ENCODE measurements at places on chromosomes 11 and 22. TPM values are rescaled to one million over a fixed set of nuclear protein-coding genes. Genes with fewer than 3 reads are reported as not detected.

Gene CHORDC1
- 102 TPM for total RNA-seq

- peak; percentile 46 for DNase-seq
Measured at GRCh38 chr11:60734279-60734678, 9.8 kb downstream of the MS4A18 start.

- no peak for DNase-seq
Measured at GRCh38 chr22:46612904-46613605, 7.1 kb upstream of the GRAMD4 start.

DNA sequence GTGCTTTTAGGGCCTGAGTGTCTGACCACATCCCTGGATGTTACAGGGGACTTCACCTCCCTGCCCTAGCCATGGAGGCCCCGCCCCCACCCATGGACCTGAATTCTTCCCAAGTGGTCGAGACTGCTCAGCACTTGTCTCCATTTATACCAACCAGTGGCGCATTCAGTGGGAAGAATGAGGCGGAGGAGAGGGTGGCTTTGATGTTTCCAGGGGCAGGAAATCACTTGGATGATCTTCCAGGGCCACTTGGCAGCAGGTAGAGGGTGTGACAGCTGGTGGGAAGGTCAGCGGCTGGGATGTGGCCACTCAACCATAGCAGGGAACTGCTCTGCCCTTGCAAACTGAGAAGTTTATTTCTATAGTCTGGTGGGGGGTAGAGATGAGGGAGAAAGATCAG is 155.1 kb upstream of the BLID start:
- no peak for DNase-seq

DNA sequence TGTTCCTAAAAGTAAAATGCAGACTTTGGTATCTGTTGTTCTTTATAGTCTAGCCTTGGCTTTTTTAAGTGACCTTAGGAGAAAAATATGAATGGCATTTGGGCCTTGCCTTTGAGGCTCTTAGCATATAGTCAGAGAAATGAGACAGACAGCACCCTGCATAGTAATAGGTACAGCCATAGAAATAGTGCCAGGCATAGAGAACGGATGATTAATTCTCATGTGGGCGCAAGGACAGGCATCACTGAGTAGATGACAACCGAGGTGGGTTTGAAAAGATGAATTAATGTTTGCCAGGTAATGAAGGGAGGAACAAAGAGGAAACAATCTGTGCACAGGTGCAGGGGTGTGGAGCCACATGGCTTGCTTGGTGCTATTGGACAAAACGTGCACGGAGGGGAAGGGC is 90.5 kb downstream of the BMAL1 start:
- no peak for DNase-seq

Gene AGBL2
- not detected for total RNA-seq

GRCh38 chr22:49930596-49931412 is 12.4 kb downstream of the CRELD2 start:
- peak; percentile 92 for DNase-seq

GRCh38 chr11:1087961-1088926 is 13.6 kb downstream of the MUC2 start:
- no peak for DNase-seq

DNA sequence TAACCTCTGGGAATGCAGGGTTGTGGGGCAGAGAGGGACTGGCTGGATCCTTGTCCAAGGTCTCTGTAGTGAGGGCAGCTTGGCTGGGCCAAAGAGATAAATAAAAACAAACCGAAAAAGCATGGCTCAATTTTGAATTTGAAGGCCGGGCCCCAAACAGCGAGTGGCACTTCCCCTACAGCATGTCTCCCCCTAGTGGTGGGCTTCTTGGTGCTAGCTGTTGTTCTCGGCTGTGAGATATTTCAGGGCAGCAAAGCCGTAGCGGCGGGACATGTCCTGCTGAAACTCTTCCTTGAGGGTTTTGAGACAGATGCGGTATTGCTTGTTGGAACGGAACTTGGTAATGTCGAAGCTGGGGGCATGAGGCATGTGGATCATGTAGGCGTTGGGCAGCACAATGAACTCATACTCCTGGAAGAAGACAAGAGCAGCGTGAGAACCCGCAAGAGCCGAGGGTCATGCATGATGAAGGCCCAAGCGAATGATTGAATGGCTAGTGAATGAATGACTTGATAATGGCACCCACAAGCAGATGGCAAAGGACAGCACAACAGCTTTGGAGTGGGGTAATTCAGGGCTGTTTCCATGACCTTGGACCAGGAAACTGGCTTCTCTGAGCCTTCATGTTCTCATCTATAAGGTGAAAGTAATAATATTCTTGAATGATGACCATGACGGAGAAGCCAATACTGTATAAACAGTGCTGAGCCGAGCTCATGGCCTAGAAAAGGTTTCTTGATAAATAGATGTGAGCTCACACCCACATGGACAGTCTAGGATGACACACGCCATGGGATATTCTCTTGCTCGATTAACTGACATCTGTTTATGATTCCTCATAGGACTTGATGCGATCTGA is 216.3 kb upstream of the SYN3 start:
- no peak for DNase-seq

DNA sequence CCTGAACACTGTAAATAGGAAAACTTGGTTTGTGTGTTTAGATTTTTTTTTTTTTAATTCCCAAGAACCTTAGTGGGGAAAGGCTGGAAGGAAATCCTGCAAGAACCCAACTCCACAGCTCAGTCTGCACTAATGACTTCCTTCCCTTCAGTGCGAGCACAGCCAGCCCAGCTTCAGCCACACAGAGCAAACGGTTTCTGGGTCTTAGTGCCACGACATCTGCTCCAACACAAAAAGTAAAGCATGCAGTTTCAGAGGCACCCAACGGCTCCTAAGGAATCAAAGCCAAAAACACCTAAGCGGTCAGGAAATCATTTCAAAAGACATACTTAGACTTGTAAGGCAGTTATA is 236.1 kb downstream of the TTC28 start:
- peak; percentile 62 for DNase-seq

DNA sequence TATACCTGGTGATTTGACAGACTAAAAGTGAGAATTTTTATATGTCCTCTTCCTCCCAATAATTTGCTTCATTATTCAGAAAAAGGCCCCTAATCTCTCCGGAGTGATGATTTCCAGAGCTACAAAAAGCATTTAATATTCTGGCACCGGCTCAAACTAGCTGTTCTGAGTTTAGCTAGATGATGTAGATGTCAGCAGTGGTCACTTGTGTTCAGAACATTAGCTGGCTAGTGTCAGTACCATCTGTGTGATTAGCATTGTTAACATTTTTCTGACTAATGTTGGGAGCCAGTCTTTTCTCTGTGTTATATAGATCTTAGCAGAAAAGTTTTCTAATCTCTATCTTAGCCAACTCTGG is 68.7 kb upstream of the RRM1 start:
- DNase-seq, result no peak
